ENCODE measurements at places on chromosomes 3 and 15.

DNA sequence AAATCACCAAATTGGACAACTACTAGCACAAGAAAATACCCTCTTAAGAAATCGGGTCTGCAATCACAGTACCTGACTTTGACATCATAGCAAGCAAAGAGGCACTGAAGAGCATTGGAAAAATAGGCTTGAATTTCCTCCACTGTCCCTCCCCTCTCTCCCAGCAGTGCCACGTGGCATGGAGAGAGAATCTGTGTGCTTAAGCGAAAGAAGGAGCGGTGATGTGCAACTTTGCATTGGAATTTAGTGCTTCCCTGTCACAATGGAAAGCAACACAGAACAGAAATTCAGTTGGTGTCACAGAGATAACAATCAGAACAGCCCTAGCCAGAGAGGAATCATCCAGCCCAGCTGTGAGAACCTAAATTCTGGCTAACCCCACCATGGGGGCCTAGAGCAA, 207.5 kb upstream of the SLITRK3 start:
- DNase-seq: no peak

GRCh38 chr3:179688850-179689249, 36.0 kb downstream of the USP13 start:
- DNase-seq: no peak

GRCh38 chr3:94070341-94070911, 7.6 kb downstream of the NSUN3 start:
- no peak for DNase-seq

DNA sequence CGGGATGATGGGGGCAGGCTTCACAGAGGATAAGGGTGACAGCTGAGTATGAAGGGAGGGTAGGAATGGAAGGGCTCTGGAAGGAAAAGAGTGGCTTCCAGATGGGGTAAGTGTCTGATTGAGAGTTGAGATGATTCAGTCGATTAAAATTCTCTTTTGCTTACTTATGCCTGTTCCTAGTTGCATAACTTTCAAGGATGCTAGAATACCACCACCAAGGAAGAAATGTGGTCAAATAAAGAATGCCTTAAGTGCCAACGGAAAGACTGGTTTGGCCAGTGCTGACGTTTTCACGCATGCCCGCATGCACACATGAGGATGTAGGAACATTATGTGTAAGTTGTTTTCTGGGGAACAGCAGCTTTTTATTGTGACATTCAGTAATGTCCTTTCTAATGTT, 263.4 kb upstream of the WNT5A start:
- no peak for DNase-seq

GRCh38 chr15:65375871-65376607, 1.8 kb downstream of the IGDCC3 start:
- no peak for DNase-seq

GRCh38 chr3:19270481-19270880, 122.2 kb downstream of the KCNH8 start:
- no peak for DNase-seq

Data from suppressor macrophage treated with lipopolysaccharide for 4 hours (primary cell).